Stimulated activated CD4-positive, alpha-beta T cell treated with anti-CD3 and anti-CD28 coated beads, Interleukin-1b, Interleukin-23, amount 100 ng/mL, for 4 hours (primary cell): ENCODE measurements at places on chromosomes 5 and 9.

- peak; percentile 42 for DNase-seq
Observed at GRCh38 chr5:177426566-177427210, at the start of gene GRK6. Gene GRK6 (plus strand): TSS chr5:177426676. CDS start chr5:177426846, 170 bp downstream.

- DNase-seq: no peak
Observed at GRCh38 chr5:86679529-86679928, 61.8 kb downstream of the COX7C start.

GRCh38 chr5:98308960-98309359 lies 464.5 kb upstream of the RGMB start:
- no peak for DNase-seq

GRCh38 chr9:105832096-105832710 lies 137.9 kb downstream of the TMEM38B start:
- DNase-seq: no peak

GRCh38 chr5:141479776-141480175 lies 4.0 kb downstream of the PCDHGC3 start:
- DNase-seq: no peak

- DNase-seq: no peak
Observed at GRCh38 chr9:16030528-16031185, 477.8 kb downstream of the CCDC171 start.

GRCh38 chr5:23332650-23333251 lies 174.7 kb upstream of the PRDM9 start:
- no peak for DNase-seq

DNA sequence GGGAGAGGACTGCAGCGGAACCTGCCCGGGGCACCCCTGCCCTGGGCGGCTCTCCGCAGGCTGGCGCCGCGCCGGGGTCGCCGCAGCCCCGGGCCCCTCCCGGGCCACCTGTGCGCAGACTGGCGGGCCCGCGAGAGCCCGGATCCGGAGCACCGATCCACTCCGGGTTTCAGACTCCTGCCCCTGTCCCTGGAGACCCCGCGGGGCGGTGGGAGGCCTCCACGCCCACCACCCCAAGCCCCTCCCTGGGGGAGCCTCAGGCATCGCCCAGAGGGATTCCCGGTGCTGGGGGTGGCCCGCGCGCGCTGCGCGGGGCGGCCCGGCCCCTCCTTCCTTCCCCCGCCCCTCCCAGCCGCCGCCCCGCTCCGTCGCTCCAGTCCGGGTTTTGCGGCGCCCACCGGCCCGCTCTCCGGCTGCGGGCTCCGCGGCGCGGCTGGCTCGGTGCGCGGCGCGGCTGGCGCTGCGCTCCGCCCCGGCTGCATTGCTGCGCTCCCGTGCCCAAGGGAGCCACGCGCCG lies at the start of gene UNC5A:
TSS of gene UNC5A (plus strand) at position 479 of the 517 bp plus-strand sequence. CDS start 192 bp downstream, outside the sequence.
- peak; percentile 61 for DNase-seq

- no peak for DNase-seq
Observed at GRCh38 chr5:159947708-159948358, 31.6 kb downstream of the ADRA1B start.

DNA sequence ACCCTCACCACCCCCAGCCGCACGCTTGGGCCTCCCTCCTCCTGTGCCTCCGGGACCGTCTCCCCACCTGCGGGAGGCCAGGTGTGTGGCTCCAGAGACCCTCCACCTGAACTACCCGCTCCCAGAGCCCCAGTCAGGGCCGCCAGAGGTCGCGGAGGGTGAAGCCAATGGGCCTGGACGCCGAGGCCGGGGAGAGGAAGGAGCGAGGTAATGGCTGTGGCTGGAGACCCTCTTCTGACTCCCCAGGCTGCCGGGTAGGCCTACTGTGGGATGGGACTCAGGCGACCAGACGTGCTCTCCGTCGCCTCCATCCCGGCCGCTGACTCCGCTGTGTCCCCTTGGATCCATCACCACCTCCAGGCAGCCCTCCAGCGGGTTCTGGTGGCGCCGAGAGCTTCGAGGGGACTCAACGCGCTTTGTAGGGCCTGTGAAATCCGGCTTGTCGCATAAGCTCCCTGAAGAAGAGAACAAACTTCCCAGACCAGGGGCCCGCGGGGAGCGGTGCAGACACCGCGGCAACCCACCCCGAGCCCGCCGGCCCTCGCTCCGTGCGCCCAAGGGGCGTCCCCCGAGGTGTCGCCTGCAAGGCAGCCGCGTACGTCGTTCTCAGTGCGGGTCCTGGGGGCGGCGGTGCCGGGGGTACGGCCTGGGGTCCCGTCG lies 12.6 kb downstream of the IRX2 start:
- no peak for DNase-seq

DNA sequence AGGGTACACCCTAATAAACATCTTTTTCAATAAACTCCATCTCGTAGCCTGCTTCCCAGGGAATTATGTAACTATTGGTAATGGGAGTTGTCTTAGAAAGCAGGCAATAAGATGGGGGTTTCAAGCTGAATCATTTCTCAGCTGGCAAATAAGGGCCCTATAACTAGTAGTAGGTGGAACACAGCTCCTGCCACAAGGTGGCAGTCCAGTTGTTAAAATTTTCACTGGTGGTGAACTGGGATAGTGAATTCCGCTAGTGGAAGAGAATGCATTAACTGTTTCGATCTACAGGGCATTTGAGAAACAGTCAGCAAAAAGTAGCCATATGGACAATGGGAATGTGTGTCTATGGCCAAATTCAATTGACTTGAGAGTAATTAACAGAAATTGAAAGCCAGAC lies 27.7 kb downstream of the PCDHB15 start:
- DNase-seq: no peak

DNA sequence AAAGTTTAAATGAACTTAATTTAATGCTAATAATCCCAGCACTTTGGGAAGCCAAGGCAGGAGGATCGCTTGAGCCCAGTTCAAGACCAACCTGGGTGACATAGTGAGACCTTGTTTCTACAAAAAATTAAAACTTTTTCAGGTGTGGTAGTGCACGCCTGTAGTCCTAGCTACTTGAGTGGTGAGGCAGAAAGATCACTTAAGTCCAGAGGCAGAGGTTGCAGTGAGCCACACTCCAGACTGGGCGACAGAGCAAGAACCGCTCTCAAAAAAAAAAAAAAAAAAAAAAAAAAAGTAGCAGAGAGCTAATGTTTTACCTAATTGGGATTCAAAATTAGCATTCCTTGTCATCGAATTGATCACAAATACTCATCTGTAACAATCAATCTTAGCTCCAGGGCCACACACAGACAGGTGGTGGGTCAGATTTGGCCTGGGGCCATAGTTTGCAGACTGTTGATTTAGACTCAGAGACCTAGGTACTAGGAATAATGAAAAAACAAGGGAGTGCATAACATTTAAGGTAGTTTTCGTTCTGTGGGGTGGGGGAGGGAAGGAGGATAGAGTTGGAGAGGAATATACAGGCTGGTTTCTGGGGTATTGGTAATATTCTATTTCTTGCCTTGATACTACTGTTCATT lies 21.4 kb downstream of the HSDL2 start:
- DNase-seq: no peak

DNA sequence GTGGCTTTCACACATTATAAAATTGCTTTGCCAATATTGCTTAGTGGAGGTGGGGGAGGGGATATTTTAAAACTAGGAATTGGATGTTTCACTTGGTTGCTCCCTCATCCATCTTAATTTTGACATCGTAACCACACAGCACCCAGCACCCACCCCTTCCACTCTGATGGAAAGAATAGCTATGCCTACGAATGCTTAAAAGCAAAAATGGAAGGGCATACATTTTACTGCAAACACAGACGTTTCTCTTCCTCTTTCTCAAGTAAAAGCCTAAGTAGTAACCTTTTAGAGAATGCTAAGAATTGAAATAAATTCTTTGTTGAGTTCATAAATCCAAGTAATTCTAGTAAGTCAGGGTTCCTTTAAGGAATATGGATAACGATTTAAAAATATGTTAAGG lies 69.9 kb downstream of the JAKMIP2 start:
- DNase-seq: no peak

- DNase-seq: no peak
Observed at GRCh38 chr9:3835393-3835792, 309.6 kb upstream of the RFX3 start.

- no peak for DNase-seq
Observed at GRCh38 chr9:34644766-34645314, 1.6 kb upstream of the GALT start.

DNA sequence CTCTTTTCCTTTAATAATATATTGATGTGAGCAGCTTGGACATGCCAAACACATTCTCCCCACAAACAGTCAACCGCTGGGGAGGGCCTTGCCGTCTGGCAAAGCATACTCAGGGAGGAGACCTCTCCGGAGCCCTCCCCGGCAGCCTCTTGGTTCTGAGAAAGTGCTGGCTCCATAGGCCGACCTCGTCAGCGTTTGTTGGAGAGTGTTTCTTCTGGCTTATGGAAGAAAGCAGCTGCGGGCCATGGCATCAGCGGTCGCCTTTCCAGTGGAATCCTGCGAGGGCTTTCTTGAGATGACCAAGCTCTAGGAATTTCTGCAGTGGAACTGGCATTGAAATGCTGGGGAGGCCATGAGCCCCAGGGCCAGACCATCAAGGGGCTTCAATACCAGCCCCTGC lies 405.7 kb upstream of the IRX4 start:
- no peak for DNase-seq

DNA sequence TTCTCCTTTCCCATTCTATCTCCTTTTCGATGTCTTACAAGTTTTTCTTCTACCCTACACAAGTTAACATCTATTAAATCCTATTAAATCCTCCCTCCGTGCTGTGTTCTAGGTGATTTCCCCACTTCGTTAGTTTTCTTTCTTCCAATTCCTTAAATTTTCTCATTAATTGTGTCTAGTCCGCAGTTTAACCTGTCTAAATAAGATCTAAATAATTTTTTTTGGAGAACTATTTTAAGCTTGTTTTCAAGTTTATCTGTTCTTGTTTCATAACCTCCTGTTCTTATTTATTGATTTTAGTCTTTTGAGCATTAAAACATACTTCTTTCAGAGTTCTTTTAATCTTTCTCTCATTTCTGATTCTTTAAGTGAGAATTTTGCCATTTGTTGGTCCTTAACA lies 109.3 kb downstream of the UHRF2 start:
- no peak for DNase-seq

GRCh38 chr9:70678153-70678552 lies 263.7 kb upstream of the KLF9 start:
- no peak for DNase-seq

DNA sequence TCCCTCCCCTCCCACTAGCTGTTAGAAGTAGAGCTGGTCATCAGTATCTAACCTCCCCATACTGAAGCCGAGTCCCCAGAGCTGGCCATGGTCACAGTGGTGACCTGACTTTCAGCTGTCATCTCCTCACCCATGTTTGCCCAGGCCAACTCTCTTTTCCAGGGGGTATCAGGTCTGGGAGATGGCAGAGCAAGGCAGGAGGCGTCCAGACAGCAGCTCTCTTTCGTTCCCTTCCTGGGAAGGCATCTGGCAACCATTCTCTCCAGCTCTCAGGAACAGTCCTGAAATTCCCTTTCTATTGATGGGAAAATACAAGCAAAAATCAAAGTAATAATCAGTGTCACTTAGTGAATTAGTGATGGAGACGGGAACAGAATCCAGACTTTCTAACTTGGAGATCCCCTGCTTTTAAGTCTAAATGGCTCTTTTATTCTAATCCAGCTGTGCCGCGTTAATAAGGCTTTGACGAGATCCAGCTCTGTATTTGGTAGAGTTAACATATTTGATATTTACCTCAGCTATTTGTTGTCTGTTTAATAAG lies 21.3 kb upstream of the AOPEP start:
- DNase-seq: no peak

GRCh38 chr5:135214897-135215616 lies 181.0 kb upstream of the PITX1 start:
- DNase-seq: no peak

DNA sequence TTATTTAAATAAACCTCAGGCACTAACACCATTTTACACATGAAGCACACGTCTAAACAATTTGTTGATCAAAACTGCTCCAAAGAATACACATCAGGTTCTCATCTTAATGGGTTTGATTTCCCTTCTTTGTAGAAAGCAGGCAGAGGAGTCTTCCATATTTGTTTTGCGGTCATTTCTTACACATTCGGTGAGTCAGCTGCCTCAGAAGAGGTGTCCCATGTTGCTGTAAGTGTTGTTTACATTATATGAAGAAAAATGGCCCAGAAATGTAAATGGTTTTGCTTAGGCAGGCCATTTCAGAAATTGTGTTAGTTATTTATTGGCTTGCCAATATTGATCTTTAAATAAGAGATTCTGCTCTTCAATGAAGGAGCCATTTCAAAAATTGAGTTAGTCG lies 325.8 kb downstream of the TENT4A start:
- DNase-seq: no peak

GRCh38 chr5:159975462-159976019 lies 33.4 kb upstream of the TTC1 start:
- no peak for DNase-seq
